ENCODE measurements at places on chromosomes 12 and 14.
A peak's percentile ranks its signal among the peaks of the same experiment; 100 is the strongest.

- peak; percentile 40 for DNase-seq
Observed at GRCh38 chr14:67943947-67944346, 124.4 kb downstream of the RAD51B start.

GRCh38 chr14:95014036-95014435, 143.3 kb downstream of the DICER1 start:
- DNase-seq, result no peak

DNA sequence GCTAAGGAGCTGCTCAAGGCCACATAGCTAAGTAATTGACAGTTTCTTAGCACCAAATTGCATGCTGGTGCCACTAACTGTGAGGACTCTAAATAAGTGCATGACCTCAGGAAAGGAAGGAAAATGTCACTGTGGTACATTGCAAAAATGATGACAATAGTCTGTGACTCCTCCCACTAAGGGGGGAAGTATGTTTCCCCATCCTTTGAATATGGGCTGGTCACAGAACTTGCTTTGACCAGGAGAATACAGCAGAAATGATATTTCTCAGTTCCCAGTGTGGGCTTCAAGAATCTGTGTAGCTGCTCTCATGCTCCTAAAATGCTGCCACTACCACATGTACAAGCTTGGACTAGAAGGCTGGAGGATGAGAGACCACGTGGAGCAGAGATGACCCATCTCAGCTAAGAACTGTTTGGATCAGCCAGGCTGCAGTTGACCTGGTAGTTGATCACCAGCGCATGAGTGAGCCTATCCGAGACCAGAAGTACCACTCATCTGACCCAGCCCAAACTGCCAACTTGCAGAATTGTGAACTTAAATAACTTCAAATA, 42.2 kb upstream of the NOS1 start:
- no peak for DNase-seq

GRCh38 chr12:29561664-29562071, 64.2 kb upstream of the OVCH1 start:
- DNase-seq, result no peak

DNA sequence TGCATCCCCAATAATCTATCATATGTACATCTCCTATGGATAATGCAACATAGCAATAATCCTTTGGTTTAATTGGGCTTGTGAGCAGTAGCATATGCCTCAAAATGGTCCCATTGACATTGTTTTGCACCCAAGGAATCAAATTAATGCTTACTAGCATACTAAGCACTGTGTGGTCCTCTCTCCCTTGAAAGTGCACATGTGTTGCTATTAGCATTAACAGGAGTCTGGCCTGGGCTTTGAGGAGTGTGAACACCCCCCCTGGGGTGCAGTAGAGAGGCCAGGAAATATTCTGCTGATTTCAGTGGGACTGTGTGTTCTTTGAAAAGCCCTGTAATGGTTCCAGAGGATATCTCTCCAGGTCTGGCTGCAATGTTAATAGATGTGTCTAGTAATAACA, 1148.4 kb downstream of the VRK1 start:
- DNase-seq, result no peak

GRCh38 chr12:71683633-71684032, 2.2 kb upstream of the TMEM19 start:
- no peak for DNase-seq
